ENCODE measurements at places on chromosomes 2 and 18.

- no peak for DNase-seq
Measured at GRCh38 chr18:30971338-30971956, 71.1 kb downstream of the DSC3 start.

DNA sequence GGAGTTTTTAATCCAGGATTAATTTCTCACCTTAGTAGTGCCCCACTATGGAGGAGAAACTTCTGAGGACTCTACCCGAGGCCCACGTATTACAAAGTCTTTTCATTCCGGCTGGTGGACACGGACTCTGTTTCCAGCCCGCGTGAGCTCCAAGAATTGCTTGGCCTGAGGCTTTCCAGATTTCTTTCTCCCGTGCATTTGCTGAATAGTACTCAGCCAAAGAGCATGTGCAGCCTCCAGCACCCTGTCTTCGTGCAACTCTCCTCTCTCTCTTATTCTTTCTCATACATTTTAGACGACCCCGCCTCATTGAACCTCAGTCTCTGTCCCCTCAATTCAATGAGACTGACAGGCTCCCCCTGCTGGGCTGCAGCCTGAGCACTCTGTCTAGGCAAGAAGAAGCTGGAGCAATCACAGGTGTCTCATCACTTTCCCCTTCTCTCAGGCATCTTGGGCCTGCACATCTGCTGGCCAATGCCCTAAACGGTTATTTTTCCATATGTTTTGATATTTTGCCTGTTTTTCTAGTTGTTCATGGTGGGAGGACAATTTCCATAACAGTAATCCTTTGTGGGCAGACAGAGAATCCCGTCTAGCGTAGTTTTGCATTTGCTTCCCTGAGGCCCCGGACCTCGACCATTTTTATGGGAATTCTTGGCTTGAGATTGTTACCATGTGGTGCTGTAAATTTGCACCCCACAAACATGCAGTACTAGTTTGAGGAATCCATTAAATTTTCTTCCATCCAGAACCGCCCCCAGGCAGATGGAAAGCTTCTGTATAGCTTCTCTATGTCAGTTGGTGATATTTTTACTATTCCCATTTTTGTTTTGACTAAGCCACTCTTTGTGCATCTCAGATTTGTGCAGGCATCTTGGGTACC, 50.1 kb upstream of the LPIN2 start:
- DNase-seq, result peak; percentile 55

DNA sequence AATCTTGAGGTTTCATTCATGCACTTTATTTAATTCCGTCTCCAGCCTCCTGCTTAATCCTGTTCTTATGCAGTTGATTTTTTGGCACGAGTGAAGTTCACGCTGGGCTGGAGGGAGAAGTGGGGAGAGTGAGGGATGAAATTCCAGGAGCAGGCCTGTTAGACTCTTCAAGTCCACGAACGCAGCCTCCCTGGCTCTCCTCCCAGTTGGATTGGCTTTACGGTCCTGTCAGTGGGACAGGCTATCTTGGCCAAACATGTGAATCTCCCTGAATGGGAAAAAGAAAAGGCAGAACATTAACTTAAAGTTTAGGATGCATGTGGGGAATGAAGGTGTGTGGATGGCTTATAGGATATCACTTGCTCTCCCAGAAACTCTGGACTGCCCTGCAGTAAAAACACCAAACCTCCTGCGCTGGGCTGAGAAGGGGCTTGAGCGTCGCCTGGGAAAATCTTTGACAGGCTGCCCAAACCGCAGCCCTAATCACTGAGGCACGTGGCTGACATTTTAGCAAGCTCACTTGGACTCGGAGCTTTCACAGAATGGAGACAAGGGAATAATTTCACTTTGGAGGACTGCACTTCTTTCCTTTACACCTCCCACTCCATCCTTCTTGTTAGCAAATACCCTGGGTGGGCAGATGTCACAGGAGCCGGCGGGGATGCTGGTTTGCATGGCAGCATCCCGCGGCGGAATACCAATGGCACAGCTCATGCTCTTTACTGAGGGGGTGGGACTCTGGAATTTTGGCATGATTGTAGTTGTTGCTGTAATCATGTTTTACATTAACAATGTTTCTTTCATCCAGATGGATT, 93.9 kb downstream of the ACKR3 start:
- DNase-seq, result no peak

DNA sequence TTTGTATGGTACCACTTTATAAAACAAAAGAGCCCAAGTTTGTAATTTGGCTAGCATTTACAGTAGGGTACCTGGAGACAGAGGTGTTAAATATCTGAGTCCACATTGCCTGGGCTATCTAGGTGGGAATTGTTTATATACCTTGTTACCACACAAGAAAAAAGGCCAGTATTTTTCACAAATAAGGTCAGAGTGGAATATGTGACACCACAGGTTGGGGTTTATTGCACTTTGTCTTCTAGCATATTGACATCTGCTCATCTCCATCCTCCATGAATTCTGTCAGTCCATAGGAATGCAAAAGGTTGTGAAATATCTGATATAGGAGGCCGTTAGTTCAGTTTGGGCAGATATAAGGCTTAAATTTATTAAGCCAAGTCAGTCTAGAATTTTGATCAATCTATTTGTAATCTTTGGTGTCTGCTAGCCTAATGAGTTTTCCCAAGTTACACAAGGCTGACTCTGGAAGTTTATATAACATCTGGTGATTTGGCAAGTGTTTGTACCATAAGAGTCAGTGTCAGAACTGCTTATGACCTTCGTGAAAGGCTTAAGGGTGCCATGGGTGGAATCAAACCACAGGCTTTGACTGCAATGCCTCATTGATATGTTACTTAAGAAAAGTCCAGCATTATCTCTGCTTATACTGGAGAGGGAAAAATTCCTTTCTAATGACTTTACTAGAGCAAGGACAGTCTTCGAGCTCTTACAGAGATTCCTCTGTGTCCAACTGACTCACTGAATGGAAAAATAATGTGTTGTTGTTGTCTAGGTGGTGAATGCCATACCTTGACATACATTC, 11.3 kb upstream of the DPP4 start:
- DNase-seq, result no peak

DNA sequence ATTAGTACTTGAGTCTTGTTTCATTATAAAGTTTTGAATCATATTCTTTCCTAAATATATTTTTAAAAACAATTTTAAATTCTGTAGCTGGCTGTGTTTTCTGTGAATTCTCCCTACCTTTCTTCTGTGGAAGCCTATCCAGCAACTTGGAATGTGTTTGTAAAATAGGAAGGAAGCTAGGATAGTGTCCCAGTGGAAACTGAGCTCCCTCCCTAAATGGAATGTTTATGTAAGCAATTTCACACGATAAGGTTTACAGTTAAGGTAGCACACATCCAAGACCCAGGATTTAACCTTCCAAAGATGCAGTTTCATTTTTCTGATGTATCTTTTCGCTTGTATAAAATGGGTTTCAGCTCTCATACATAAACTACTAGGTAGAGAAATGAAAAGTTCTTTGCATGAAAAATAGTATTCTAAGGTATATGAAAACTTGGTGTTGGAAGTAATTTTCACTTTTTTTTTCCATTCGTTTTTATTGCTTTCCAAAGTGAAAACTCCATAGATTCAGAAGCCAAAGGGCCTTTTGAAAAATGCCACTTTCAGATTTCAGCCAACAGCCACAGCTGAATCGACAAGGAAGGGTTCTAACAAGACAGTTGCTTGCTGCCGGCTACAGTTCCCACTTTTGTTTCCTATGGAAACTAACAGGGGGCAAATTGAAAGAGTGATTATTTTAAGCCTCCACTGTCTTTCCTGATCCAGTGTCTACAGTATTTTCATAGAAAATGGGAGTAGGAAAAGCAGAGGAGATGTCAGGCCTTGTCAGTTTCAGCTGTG, 405.1 kb upstream of the POU3F3 start:
- no peak for DNase-seq

DNA sequence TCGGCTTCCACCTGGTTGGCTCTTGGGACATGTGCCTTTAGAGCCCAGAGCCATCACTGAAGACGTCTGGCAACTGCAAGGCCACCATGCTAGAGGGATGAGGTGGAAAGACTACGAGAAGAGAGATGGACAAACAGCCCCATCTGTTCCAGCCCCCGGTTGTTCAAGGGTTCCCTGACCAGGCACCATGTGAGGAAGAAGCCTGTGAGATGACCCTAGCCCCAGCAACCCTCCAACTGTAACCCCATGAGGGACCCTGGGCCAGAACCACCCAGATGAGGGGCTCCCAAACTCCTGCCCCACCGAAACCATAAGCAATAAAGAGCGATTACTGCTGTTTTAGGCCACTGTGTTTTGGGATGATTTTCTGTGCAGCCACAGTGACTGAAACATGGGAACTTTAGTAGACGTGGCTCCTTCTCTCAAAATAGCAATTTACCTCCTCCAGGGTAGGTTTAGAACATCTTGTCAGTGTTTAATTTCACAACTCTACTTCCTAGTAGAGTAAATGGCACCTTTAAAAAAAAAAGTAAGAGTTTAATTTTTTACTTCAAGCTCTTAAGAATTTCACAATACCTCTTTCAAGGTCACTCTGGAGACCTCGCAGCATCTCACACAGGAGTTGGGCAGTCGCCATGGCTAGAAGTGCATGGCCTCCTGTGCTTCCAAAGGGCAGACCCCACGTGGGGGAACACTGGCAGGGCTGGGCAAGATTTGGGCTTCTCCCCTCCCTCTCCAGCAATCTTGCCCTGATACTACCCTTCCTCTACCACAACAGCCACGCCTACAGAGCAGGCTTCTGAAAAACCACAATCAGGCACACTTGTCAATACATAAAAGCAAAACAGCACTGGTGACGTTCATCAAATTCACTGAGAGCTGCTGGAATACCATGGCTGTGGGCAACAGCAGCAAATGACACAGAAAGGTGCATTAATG, 48.8 kb downstream of the TMEM163 start:
- no peak for DNase-seq

- no peak for DNase-seq
Measured at GRCh38 chr2:236967499-236967783, 118.2 kb upstream of the COPS8 start.

- no peak for DNase-seq
Measured at GRCh38 chr2:120787822-120788700, 52.4 kb downstream of the GLI2 start.

GRCh38 chr2:3974765-3975164, 271.4 kb downstream of the DCDC2C start:
- DNase-seq, result no peak

- DNase-seq, result no peak
Measured at GRCh38 chr2:159010340-159010739, 41.9 kb downstream of the TANC1 start.

GRCh38 chr2:70140791-70141211, 50.0 kb downstream of the C2orf42 start:
- DNase-seq, result no peak

DNA sequence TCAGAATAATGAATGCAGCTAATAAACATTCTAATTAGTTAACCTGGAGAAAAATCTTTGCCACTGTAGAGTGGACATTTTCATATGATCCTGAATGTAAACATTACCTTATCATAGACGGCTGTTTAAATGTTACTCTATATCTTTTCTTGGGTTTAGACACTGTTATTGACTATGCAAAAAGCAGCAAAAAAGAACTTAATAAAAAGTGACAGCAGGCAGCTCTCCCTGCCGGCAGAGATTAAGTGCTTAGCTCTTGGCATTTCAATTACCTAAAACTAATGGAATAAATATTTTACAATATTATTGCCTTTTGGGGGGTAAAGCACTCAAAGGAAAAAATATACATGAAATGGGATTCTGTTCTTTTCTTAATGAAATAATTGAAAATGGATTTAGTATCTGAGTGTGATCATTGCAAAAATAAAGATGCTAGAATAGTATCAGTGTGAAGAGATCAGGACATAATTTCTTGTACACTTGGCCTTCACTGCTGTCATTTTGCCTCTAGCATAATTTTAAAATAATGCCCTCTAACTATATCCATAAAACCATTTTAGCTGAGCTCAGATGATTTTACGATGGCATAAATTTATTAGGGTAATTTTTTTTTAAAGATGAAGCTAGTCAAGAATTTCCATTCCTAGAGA, 203.4 kb upstream of the DPP10 start:
- DNase-seq, result no peak
